ENCODE measurements at places on chromosomes 2 and 18.

DNA sequence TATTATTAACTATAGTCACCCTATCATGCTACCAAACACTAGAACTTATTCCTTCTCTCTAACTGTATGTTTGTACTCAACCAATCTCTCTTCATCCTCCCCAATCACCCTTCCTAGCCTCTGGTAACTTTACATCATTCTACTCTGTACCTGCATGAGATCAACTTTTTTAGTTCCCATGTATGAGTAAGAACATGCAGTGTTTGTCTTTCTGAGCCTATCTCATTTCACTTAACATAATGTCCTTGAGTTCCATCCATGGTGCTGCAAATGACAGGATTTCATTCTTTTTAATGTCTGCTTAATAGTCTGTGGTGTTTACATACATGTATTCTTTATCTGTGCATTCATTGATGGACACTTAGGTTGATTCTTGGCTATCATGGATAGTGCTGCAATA lies 108.9 kb upstream of the RFX8 start:
- no peak for DNase-seq

- DNase-seq, result peak; percentile 56
These were observed 241.8 kb upstream of the RAB12 start for GRCh38 chr18:8367217-8367988.

DNA sequence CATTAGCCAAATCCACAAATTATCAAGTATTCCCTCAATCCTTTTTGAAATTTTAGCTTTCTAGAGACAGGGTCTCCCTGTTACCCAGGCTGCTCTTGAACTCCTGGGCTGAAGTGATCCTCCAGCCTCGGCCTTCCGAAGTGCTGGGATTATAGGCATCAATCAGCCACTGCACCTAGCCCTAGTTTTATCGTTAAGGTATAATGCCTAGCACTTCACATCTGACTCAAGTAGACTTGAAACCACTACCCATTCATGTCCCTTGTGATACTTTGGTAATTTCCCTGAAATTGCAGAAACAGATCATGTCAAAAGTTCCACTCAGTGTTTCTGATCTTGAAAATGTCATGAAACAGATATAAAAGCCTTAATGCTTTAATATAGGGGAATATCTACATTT lies 26.3 kb downstream of the MEX3C start:
- DNase-seq, result no peak

GRCh38 chr2:24015562-24016375 lies 5.9 kb downstream of the MFSD2B start:
- peak; percentile 93 for DNase-seq

DNA sequence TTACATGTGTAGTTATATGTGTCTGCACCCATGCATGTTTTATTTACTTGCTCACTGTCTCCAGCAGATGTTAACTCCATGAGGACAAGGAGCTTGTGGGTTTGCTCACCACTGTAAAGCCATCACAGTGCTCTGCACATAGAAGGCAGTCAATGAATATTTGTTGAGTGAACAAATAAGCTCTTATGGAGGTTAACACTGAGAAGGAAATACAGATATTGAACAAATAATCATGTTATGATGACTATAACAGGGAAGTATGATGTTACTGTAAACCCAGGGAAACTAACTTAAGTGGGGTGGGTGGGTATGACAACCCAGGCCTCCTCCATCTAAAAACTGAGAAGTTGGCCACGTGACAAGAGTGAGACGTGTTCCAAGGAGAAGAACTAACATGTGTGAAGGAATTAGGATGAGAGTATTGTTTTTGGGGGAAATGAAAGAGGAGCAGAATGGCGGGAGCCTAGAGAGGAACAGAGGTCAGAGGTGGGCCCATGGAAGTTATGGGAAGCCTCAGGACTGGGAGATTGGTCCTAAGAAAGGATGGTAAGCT lies 6.0 kb upstream of the FAM117B start:
- DNase-seq, result no peak

DNA sequence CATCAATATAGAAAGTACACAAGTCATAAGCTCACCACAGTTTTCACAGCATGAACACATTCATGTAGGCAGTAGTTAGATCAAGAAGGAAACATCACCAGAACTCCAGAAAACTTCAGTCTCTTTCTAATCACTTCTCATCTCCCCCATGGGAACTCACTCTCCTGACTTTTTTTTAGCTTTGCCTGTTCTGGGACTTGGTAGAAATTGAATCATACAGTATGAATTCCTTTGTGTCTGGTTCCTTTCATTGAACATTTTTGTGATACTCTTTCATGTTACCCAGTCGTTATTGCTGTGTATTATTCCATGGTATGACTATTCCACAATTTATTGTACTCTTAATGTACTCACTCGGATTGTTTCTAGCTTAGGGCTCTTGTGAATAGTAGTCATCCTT lies 160.2 kb downstream of the TAF4B start:
- DNase-seq, result no peak

DNA sequence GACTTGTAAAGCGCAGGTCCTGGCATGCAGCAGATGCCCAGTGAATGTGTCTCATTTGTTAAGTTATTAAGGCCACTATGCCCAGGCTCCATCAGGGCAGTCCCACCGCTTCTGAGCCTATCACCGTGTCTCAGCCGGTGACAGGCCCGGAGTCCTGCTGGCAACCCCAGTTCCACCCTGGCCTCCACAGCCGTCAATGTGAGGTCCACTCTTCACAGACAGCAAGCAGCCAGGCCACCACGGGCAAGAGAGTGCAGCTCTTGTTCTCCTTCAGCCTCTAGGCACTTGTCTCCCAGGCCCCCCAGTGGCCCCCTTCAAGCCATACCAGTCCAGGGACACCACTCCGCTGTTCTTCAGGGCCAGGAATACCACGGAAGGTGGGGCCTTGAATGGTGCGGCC lies 22.6 kb downstream of the CFAP65 start:
- DNase-seq, result no peak

- no peak for DNase-seq
These were observed 181.3 kb upstream of the ZEB2 start for GRCh38 chr2:144701259-144701658.

DNA sequence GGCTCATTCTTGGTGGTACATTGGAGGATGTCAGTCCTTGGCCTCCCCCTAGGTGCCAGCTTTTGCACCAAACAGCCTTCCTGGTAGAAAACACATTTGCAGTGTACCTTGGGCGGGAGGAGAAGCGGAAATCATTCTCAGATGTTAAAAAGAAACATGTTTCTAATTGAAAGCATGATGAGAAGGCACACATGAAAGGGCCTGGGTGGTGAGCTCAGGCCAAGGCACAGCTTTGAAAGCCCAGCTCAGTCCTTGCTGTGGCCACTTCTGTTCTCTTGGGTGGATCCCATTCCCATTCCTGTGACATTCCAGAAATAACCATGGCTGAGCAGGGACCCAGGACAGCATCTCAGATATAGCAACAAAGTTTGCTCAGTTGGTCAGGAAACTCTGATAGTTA lies 71.5 kb downstream of the LTBP1 start:
- DNase-seq, result no peak

GRCh38 chr2:80014637-80015036 lies 289.9 kb downstream of the LRRTM1 start:
- DNase-seq, result no peak

DNA sequence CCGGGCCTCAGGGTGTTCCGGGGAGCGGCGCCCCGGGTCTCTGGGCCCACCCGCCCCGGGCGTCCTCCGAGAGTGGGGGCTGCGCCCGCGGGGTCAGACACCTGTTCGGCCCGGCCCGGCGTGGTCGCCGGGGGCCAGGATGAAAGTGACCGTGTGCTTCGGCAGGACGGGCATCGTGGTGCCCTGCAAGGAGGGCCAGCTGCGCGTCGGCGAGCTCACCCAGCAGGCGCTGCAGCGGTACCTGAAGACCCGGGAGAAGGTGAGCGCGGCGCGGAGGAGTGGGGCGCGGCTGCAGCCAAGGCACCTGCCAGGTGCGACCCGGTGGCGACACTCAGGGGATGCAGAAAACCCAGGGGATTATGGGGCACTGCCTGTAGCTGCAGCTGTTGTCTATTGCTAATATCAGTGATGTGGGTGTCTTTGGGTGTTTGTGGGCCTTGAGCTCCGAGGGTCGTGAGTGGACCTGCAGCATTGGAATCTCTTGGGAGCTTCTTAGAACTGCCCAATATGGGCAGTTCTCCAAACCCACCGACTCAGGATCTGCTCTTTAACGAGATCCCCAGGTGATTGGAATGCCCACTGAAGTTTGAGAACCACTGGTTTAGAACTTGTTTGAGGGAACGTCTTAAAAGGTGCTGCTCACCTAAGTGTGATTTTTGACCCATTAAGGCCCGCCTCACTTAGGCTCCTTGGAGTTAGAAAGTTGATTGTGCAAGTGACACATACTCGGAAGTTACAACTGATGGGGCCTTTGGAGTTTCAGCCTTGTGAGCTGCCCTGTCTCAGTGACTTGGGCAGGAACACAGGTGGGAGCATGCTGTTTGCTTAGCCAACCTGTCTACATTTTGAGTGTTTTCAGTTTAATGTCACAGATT lies 823 bp downstream of the PARD3B start:
- DNase-seq, result peak; percentile 9

GRCh38 chr18:27843783-27844777 lies 332.9 kb downstream of the CDH2 start:
- no peak for DNase-seq

All from trophoblast cell (in vitro differentiated cells and primary cell).